ENCODE measurements at places on chromosomes 3 and 15. TPM values are rescaled to one million over a fixed set of nuclear protein-coding genes. Genes with fewer than 3 reads are reported as not detected.

DNA sequence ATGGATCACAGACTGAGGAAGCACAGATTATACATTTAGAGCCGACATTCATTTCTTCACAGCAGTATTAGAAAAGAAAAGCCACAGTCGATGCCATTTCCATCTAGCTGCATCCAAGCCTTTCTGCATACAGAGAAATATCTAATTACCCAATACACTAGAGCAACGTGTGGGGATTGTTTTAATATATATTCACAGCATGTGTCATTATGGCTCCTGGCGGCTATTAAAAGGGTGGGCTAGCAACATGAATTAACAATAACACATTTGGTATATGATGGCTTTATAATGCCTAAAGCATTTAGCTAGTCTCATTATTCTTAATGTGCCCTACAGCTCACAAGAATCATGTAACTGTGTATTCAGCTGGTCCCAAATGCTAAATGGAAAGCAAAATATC lies 1030.5 kb downstream of the FHIT start:
- DNase-seq, result no peak

- DNase-seq, result no peak
These were observed 370.1 kb downstream of the LRTM1 start for GRCh38 chr3:54557538-54558428.

DNA sequence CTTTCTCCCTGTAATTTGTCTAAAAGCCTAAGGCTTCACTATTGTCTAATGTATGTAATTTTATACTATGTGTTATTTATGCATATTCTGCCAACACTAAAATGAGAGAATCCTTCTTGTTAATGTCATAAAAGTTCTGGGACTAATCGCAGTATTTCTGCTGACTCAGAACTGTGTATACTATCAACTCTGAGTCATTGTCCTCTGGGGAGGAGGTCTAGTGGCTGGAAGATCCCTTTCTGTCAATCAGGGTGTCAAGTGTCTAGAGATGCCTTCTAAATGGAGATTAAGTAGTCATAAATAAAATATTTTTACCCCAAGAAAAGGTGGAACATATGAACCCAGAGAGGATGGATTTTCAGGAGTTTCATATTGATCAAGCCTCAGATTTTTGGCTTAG lies 473.4 kb downstream of the AGBL1 start:
- DNase-seq, result no peak

- no peak for DNase-seq
These were observed 58.1 kb downstream of the FOXP1 start for GRCh38 chr3:71525391-71525790.

GRCh38 chr3:15310491-15311370 lies 21.7 kb downstream of the SH3BP5 start:
- no peak for DNase-seq

- no peak for DNase-seq
These were observed 117.7 kb downstream of the GBE1 start for GRCh38 chr3:81643721-81644120.

- no peak for DNase-seq
These were observed 491 bp upstream of the ZNF774 start for GRCh38 chr15:90351479-90352106.

DNA sequence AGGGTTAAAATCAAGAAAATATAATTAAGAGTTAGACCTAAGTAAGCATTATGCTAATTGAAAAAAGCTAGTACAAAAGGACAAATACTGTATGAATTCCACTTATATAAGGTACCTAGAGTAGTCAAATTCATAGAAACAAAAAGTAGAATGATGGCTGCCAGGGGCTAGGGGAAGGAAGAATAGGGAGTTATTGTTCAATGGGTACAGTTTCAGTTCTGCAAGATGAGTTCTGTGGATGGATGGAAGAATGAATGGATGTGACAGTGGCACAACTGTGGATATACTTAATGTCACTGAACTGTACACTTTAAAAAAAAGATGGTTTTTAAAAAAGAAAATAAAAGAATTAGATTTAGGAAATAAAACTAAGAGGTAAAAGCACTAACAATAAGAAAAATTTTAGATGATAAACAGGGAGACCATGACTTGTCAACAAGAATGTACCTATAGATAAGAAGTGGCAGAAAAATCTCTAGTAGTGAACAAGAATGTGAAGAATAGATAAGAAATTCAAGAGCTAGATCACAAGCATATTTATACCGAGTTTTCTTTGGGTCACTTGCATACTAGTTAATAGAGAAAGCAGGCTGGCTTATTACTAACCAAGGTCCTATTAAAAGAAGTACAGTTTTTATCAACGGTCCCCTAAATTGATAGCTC lies 5.5 kb downstream of the IFT80 start:
- DNase-seq, result no peak

DNA sequence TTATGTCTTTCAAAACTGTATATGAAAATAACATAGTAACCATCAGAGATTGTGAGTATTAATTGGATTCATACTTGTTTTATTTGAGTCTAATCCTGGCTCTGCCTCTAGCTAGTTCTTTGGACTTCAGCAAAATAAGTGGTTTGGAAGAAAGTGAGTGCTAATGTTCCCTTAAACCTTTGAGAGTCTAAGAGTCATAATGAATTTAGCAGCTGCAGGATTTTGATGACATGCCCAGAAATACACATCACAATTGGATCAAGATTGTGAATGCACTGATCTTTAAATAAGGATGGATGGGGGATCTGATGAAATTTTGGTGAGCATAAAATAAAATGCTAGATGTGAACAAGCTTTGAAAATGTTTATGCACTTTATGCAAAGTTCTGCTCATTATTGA lies 79.9 kb upstream of the FAM98B start:
- DNase-seq, result no peak

Gene RASGRP1
- not detected for total RNA-seq
